ENCODE measurements at places on chromosomes 13 and 19. TPM values are rescaled to one million over a fixed set of nuclear protein-coding genes. Genes with fewer than 3 reads are reported as not detected.
A peak's percentile ranks its signal among the peaks of the same experiment; 100 is the strongest.

DNA sequence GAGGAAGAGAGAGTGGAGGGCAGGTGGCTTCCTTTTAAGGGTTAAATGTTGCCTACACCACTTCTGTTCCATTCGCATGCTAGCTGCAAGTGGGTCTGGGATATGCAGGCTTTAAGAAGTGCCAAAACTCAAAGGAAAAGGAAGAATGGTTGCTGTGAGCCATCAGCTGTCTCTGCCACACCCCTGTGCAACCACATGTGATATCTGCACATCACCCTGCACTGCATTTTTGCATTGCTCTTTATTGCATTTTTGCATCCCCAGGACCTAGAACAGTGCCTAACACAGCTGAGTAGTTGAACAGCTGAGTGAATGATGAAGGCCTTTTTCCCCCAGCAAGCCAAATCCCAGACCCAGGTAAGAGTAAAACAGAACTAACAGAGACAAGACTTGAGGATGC, 136.1 kb downstream of the ZIC5 start:
- DNase-seq: no peak

DNA sequence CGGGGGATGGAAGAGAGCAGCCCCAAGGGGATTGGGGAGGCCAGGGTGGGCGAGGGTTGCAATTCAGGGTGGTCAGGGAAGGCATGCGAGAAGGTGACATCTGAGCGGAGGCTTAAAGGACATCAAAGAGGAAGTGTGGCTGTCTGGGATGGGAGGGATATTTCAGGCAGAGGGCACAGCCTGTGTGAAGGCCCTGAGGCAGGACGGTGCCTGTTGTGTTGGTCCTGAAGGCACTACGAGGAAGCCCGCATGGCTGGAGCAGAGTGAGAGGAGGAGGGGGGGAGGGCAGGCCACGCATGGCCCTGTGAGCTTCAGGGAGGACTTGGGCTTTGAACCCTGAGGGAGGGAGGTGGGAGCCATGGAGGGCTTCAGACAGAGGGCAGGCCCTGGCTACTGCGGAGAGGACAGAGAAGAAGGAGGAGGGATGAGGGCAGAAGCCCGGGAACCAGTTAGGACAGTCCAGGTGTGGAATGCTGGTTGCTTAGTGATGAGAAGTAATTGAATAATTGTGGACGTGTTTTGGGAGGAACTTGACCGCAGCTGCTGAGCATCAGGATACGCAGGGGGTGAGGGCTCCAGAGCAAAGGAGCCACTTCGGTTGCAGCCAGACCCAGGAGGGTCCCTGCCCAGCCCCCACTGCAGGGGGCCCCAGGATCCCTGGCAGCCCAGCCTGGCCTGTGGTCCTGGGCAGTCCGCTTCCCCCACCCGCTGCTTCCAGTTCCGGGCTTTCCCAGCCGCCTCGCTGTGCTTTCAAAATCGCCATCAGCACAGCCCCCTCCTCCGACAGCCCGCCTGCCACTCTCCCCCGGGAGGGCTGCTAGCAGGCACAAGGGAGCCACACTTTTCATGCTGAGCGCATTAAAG, 6.2 kb downstream of the TLE6 start:
- peak; percentile 51 for DNase-seq

DNA sequence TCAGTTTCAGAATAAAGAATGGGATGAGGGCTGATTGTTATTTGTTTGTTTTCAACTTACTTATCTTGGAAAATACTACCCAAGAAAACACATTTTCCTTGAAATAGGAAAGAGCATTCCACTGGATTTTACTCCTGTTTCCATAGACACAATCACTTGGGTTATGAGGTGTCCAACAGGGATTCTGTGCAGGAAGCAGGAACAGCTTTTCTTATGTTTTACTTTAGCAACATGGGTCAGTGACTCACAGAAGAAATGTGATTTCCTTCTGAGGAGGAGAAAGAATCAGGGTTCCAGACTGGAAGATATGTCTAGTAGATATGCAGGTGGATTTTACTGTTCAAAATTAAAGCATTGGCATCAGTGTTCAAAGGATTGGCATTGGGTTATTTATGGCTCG, 180.8 kb upstream of the GPC6 start:
- DNase-seq: no peak

DNA sequence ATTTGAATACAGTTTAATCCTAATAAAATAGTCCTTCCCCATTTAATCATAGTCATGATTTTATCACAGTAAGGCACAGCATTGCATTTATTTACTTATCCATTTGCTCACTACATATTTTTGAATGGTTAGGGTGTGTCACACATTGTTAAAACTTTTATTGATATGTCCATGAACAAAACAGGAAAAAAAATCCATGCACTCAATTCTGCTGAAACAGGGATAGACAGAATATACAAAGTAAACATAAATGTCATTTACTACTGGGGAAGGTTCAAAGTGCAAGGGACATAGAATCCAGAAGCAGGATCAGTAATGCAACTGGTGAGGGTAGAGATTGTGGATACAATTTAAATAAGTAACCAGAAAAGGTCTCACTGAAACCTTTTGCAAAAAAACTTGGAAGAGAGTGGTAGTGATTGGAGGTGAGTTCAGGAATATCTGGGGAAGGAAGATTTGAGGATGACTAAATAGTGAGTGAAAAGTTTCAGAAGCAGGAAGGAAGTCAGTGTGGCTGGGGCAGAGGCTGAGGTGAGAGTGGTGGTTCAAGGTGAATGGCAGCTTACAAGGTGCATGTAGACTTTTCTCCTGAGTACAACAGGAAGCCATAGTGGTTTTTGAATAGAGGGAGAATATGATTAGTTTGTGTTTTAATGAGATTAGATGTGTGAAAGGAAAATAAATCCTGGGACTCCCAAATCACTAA, 387.2 kb upstream of the ATXN8OS start:
- no peak for DNase-seq

DNA sequence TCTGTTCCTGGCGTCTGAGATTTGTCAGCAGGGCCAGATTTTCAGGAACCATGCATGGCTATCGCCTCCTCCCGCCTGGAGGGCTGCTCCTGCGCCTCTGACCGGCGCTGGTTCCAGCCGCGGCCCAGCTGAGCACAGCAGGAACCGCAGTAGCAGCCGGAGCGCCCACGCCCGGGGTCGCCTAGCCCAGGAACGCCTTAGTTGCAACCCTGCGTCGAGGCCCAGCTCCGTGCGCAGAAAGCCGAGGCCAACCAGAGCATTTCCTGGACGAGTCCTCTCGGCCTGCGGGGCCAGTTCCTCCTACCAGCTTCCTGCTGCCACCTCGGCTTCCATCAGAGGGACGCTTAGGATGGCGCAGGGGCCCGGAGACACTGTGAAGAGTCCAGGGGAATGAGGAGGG, 74.9 kb downstream of the ZNF492 start:
- DNase-seq: no peak

- DNase-seq: no peak
Measured at GRCh38 chr19:49845414-49845813, 5.5 kb upstream of the PTOV1 start.

GRCh38 chr13:95444006-95444730, 108.4 kb upstream of the CLDN10 start:
- DNase-seq: no peak

DNA sequence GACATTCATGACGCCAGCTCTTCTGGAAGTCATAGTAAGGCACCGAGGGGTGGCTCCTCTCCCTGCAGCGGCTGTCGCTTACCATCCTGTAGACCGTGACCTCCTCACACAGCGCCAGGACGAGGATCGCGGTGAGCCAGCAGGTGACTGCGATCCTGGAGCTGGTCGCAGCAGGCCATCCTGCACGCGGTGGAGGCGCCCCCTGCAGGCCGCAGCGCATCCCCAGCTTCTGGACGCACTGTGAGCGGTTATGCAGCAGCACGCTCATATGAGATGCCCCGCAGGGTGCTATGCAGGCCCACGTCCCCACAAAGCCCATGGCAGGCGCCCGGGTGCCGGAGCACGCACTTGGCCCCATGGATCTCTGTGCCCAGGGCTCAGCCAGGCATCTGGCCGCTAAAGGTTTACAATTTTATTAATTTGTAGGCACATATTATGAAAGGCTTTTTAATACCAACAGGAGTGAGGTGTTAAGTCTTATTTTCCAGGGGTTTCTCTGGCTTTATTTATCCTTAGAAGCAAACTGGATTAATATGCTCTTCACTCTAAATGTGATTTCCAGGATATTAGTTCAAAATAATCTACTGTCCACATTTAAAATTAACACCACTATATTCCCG, 35.6 kb upstream of the PSPC1 start:
- no peak for DNase-seq

CEACAM20 gene
- not detected for total RNA-seq

CGB1 gene
- total RNA-seq: not detected

Data from tibial nerve (tissue), 4 donors.